Purkinje cell (primary cell): ENCODE measurements at places on chromosomes 12 and 14. TPM values are rescaled to one million over a fixed set of nuclear protein-coding genes. Genes with fewer than 3 reads are reported as not detected.

Gene PGF
- polyA plus RNA-seq = 0.12 TPM in 1 of 2 replicates, not detected in the other

Gene PLXNC1
- 2.1 and 3.8 TPM in 2 replicates for polyA plus RNA-seq

Gene PLCZ1
- not detected in 2 replicates for polyA plus RNA-seq

Gene KSR2
- polyA plus RNA-seq = 2.4 and 3.0 TPM in 2 replicates

Gene SIX1
- not detected in 2 replicates for polyA plus RNA-seq

Gene DBX2
- polyA plus RNA-seq = 0.19 TPM in 1 of 2 replicates, not detected in the other

Gene KRT72
- polyA plus RNA-seq = 2.1 and 5.0 TPM in 2 replicates

Gene NUAK1
- polyA plus RNA-seq = 2.9 and 8.6 TPM in 2 replicates

Gene HOXC10
- not detected in 2 replicates for polyA plus RNA-seq

Gene CLEC9A
- polyA plus RNA-seq = not detected in 2 replicates

Gene CD9
- 15.1 and 21.2 TPM in 2 replicates for polyA plus RNA-seq

Gene LMNTD1
- not detected in 2 replicates for polyA plus RNA-seq

Gene NAV3
- 5.9 and 10.9 TPM in 2 replicates for polyA plus RNA-seq

Gene MSRB3
- polyA plus RNA-seq = 8.8 and 9.2 TPM in 2 replicates

Gene LGR5
- not detected in 2 replicates for polyA plus RNA-seq

Gene RNASE4
- polyA plus RNA-seq = 2.5 TPM in 1 of 2 replicates, not detected in the other

Gene AQP6
- 0.12 TPM in 1 of 2 replicates, not detected in the other for polyA plus RNA-seq

Gene TCP11L2
- polyA plus RNA-seq = 3.4 and 4.6 TPM in 2 replicates

Gene GARIN6
- 0.91 and 2.3 TPM in 2 replicates for polyA plus RNA-seq

Gene PMEL
- polyA plus RNA-seq = not detected in 2 replicates

Gene VWF
- polyA plus RNA-seq = 1.8 and 2.9 TPM in 2 replicates

Gene PRPH
- polyA plus RNA-seq = not detected in 2 replicates

Gene WNT5B
- polyA plus RNA-seq = not detected in 2 replicates

Gene FLVCR2
- polyA plus RNA-seq = not detected in 2 replicates

Gene STXBP6
- 5.7 TPM in 1 of 2 replicates, not detected in the other for polyA plus RNA-seq
